ENCODE measurements at places on chromosomes 1 and 21.

DNA sequence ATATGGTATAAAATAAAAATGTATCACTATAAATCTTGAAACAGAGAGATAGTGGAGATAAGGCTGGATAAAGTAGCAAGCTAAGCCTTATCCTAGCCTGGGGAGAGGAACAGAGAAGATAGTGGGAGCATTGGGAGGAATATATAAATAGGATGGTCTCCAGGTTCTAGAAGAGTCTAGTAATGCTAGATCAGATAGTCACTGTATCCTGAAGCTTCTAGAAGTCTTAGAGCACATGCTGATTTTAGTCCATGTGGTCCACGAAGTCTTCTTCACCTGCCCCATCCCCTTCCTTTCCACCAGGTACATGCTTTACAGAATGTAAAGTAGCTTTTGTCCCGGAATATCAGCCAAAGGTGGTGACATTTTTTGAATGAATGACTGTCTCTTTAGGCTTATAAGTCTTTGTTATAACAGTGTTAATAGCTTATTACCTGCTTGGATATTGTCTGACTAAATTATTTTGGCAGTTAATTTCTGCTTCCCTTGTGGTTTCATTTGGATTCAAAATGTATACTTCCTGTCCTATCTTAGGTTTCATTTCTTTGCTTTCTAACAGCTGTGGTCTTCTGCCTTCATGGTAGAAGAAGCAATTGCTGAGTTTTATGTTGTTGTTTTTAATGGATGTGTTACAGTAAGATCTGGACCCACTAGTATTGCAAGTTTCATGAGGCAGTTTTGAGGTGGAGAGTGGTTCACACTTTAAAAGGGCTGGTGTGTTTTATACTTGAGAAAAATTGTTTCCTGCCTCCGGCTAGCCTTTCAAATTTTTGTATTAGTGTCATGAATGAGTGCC lies 5.9 kb downstream of the SMG7 start:
- DNase-seq, result no peak

DNA sequence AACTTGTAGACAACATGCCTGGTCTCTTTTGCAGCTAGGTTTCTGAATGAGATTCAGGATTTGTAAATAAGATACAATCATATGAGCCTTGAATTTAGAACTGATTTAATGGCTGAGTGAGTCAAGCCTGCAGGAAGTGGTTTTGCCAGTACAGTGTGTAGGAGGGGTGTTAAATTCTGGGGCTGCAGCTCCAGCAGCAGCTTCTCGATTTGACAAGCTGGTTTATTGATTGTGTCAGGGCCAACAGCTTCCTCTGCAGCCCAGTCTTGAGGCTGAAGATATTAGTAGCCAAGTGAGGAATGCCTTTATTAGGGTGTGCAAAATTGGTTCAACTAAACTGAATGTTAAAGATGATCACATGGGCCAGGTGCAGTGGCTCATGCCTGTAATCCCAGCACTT lies 11.5 kb upstream of the PLA2G5 start:
- DNase-seq, result no peak

DNA sequence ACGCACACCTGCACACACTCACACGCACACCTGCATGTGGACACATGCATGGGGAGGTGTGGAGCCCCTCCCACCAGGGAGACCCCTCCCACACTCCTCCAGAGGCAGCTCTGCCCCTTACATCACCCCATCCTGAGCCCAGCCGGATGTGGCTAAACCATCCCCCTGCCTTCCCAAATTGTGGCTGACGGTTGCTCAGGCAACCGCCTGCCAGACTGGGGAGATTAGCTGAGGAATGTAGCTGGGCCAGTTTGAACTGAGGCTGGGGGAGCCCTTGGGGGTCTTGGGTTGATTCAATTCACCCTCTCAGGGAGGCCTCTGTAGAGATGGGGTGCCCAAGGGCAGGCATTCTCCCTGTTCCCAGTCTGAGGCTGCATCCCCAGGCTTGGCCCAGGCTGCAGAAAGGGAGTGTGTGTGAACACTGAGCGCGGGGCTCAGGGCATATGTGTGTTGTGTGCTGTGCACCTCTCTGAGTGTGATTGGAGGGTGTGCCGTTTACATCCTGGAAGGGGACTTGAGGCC lies 12.9 kb downstream of the PTPRU start:
- DNase-seq, result no peak

DNA sequence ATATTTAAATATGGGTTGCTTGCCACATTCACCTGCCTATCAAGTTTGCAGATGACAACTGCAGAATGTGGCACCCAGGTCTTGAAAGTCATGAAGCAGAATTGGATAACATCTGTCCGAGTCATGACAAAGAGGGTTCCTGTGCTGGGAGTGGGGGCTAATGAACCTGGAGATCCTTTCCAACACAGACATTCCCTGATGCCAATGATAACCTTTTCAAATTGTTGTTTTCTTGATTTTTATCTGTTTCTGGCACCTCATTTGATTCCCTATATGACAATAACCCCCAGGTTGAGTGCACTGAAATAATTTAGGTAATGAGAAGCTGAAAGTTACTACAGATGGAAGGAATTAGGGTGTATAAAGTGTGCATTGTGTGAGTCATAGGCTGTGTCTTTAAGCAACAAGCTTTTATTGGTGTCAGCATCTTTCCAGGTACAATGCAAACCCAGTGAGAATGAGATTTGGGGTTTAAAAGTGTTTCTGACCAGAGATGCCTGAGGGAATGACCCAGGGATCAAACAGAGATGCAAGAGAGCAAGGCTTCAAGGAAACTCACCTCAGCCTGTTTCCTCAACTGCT lies 32.0 kb upstream of the IL10 start:
- no peak for DNase-seq

GRCh38 chr1:200862713-200863415 lies 9.9 kb upstream of the GPR25 start:
- no peak for DNase-seq

DNA sequence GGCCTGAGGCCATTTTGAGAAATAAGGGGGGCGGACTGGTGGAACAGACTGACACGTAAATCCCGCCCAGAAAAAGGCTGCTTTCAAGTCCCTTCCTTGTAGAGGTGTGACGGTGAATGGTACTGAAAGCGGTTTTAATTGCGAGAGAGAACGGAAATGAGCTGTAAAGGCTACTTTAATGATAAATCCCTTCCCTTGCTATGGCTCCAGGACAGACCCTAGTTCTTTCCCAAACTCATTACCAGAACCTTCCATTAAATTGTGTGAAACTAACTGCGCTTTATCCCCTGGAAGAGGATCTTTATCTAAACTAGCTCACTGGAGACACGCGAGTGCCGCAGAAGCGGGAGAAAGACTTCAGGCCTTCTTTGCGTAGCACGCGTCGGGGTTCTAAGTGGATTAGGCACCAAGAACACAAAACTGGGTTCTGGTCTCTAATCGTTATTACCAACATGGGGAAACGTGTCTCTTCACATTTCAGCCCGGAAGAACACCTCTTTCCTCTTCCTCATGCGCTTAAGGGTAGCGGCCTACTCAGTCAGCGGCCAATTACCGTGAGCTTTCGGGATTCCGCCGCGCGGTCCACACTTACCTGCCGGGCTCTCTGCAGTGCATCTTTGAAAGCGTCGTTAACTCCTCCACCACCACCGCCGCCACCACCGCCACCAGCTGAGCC lies 441 bp downstream of the FUBP1 start:
- DNase-seq, result peak; percentile 37

DNA sequence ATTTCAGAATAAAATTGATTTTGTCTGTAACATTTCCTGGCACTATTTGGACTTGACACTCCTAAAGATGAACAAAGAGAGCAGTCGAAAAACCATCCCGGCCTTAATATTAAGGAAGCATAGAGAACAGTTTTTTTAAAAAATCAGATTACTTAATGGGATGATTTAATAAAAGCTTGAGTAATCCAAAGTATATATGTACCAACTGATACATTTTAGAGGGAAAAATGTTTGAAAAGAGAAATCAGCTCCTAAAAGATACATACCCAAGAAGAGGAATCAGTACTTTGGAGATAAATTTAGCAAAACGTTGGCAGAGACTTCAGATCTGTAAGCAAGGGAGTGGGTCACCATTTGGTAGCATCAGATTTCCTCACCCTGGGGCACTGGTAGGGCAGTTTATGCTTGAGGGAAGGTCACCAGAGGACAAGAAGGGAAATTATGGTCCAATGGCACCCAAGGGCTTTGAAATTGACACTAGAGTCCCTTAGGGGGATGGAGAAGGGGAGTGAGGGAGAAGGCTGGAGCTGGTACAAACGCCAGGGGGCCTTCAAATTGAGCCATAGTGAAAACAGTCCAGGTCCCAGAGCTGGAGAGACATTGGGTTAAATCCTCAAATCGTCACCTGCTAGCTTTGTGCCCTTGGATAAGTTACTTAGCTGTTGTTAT lies 5.9 kb downstream of the SLAMF7 start:
- DNase-seq, result no peak

DNA sequence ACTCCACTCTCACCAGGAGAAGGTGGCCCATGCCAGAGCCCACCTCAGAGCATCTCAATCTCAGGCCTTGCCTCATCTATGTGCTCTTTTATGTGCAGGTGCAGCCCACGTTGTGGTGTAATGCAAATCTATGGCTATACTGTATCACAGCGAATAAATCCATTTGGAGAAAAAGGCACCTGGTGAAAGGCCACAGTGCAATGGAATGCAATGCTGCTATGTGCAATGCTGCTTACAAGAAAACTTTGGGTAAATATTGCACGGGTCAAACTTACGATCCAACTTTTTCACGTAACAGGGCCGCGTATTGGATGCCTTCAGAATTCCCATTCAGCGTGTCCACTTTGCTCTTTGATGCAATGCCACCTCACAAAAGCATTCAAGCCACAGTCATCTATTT lies 13.5 kb downstream of the ZBTB18 start:
- no peak for DNase-seq

Data from GM12892 (cell line).